Caki2 (cell line): ENCODE measurements at places on chromosomes 12 and 14. TPM values are rescaled to one million over a fixed set of nuclear protein-coding genes. Genes with fewer than 3 reads are reported as not detected.

Gene BIN2
- total RNA-seq: not detected in 2 replicates

Gene HNF1A
- total RNA-seq: 7.0 and 8.7 TPM in 2 replicates

Gene TMEM263
- 25.7 and 36.3 TPM in 2 replicates for total RNA-seq

Gene TMEM132D
- not detected in 2 replicates for total RNA-seq

Gene IL22
- not detected in 2 replicates for total RNA-seq

Gene RNASE3
- total RNA-seq: not detected in 2 replicates

Gene SART3
- 19.5 and 26.7 TPM in 2 replicates for total RNA-seq

Gene FAM234B
- 2.5 and 6.7 TPM in 2 replicates for total RNA-seq

Gene B3GNT4
- total RNA-seq: 1.4 and 5.4 TPM in 2 replicates

Gene CMKLR1
- total RNA-seq: not detected in 2 replicates

Gene LALBA
- total RNA-seq: not detected in 2 replicates

Gene BDKRB1
- total RNA-seq: not detected in 2 replicates
